Erythroblast (primary cell): ENCODE measurements at places on chromosomes 16 and 17.

GRCh38 chr17:29620779-29621500 lies 1.8 kb downstream of the CORO6 start:
- DNase-seq, result no peak

DNA sequence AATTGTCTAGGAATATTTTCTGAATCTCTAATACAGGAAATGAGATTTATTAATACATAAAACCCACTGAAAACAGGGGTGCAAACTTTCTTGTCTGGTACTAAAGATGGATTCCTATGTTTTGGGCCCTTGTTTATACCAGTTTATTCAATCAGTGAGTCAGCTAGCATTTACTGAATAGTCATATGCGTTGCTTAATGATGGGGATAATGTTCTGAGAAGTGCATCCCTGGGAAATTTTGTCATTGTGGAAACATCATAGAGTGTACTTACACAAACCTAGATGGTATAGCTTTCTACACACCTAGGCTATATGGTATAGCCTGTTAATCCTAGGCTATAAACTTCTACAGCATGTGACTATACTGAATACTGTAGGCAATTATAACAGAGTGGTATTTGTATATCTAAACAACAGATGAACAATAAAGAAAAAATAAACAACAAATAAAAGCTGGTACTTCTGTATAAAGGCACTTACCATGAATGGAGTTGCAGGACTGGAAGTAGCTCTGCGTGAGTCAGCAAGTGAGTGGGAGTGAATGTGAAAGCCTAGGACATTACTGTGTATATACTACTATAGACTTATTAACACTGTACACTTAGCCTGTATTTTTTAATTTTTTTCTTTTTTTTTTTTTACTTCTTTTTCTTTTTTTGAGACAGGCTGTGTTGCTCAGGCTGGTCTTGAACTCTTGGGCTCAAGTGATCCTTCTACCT lies 63.7 kb downstream of the SIAH1 start:
- no peak for DNase-seq

DNA sequence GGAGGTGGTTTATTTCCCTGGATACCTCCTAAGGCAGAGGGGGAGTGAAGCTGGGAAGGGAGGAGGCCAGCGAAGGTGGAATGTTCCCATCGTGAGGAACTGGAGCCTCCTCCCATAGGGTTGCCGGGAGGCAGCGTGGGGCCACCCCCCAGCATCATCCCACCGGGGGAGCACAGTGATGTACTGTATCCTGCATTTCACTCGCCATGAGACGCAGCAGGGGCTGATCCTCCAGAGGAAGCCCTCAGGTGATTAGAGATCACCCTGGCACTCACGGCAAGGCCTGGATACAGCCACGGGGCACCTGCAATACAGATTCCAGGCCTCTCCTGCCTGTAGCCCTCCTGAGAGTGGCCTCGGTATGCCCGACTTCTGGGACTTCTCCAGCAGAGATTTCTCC lies 25.5 kb upstream of the BEAN1 start:
- no peak for DNase-seq

GRCh38 chr16:88803264-88803987 lies at the start of gene CDT1:
TSS of gene CDT1 (plus strand) at chr16:88803789. CDS start at chr16:88803832, 43 bp downstream.
- peak; percentile 91 for DNase-seq

DNA sequence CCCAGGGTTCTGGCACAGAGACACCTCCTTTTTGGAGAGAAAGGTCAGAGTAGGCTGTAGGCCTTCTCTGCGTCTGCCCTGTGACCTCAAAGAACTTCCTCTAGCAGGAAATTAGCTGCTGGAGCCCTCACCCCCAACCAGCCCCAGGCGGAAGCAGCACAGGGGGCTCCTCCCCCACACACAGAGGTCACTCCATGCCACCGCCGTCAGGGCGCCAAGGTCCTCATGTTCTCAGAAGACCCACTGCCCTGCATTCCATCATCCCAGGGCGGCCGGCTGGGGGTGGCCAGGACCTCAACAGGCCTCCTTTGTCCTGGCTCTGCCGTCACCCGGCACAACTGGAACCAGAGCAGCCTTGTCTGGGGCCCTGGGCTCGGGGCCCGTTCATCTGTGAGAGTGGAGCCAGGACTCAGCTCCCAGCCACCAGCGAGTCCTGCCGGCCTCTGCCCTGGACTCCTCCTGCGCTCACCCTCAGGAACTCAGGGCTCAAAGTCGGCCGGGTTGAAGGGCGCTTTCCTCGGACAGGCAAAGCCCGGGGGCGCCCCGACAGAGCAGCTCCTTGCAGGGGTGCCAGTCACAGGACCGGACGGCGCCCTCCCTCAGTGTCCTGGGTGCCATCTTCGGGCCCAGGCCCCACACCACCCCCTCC lies 1.2 kb downstream of the TMC6 start:
- peak; percentile 60 for DNase-seq
